Neural crest cell (in vitro differentiated cells): ENCODE measurements at places on chromosomes 1 and 21.

- no peak for DNase-seq
These were observed 19.5 kb downstream of the FTCD start for GRCh38 chr21:46135782-46136395.

DNA sequence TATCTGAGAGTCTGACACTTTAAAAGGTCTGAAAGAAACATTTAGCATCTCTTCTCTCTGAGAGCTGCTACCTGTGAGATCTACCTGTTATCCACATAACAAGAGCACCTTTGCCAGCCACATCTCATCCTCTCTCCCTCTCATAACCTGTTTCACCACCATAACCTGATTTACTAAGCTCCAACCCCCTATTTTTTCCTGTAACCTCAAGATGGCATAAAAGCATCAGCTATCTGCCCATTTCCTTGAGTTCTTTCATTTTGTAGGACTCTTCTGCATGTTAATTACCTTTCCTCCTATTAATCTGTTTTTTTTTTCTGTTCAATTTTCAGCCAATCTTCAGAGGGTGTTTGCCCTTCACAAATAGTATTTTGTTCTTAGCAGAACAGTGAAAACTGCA lies 136.5 kb upstream of the KCNK1 start:
- DNase-seq = no peak

DNA sequence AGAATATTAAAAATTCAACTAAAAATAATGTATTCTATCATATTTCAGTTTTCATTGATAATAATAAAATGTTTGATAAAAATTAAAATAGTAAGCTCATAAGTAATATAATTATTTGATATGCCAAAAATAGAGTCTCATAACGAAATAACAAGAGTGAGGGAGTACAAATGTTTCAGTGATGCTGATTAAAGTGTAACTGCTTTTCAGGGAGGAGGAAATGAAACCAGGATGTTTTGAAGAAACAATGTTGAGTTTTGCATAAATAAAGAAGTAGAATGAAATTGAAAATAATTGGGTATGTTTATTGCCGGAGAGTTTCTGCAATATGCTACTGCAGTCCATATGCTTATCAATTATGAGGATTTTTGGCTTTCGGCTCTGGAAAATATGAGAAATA lies 1159.8 kb upstream of the ADGRL2 start:
- no peak for DNase-seq

DNA sequence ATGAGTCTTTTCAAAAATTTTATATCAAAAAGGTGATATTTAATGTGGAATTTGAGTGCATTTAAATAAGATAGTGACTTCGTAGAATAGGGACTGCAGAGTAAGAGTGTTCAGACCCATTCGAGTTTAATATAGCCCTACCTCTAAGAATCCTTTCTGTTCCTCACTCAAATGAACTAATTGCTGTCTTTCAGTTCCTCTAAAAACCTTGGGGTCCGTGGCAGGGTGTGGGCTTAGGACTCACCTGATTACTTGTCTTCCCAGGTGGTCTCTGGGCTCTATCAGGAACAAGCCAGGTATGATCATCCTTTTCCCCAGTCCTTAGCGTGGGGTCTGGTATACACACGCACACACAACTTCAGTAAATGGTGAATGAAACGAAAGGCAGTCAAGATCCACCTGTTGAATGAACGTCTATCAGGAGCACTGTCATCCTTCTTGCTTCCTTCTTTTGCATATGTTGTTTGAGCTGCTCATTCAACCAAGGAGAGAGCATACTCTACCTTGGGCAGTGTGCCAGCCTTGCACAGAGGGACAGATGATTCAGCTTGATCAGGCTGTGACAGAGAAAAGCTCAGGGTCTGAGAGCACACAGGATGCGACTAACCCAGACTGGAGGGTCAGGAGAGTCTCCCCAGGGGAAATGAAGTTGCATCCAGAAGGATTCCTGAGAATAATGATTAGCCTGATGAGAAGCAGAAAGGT lies 1.2 kb upstream of the RNF11 start:
- no peak for DNase-seq

DNA sequence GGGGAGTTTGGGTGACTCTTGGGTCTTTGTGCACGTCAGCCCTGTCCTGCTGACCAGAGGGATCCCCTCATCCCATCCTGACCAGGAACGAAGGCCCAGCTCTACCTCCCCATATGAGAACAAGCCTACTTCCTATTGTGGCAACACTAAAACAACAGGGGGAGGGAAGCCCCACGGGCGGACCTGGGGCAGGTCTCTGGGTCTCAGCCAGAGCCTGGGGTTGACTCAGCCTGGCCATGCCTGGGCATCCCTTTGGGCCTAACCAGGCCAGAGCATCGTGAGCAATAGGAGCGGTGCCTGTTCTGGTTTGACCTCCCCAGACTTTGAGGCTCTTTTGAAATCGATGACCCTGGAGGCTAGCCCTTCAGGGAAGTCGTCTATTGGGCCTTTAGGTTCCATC lies 16.8 kb downstream of the RPS6KA1 start:
- no peak for DNase-seq

DNA sequence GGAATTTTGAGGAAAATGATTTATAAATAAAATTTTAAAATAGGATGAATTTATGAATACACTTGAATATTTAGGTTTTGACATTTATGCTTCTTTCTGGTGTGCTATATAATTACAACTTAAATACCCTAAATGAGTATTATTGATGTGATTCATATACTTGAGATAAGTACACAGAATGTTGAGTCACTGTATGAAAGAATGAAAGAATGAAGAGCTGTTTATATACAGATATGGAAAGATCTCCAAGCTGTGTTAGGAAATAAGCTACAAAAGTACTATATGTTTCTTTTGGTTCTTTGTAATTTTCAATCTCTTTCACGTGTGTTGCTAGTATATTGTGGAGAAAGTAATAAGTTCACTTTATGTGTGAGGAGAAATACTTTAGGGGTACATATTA lies 147.2 kb downstream of the RASAL2 start:
- DNase-seq = no peak

- DNase-seq = no peak
These were observed 2084.5 kb downstream of the MRPL39 start for GRCh38 chr21:23522751-23523150.

- DNase-seq = no peak
These were observed 21.7 kb downstream of the LRRN2 start for GRCh38 chr1:204663644-204664383.
